ENCODE measurements at places on chromosomes 12 and 14.

- DNase-seq: no peak
Measured at GRCh38 chr12:41242603-41243002, 54.5 kb downstream of the PDZRN4 start.

GRCh38 chr14:51419685-51420084 lies 179.6 kb downstream of the TMX1 start:
- no peak for DNase-seq

DNA sequence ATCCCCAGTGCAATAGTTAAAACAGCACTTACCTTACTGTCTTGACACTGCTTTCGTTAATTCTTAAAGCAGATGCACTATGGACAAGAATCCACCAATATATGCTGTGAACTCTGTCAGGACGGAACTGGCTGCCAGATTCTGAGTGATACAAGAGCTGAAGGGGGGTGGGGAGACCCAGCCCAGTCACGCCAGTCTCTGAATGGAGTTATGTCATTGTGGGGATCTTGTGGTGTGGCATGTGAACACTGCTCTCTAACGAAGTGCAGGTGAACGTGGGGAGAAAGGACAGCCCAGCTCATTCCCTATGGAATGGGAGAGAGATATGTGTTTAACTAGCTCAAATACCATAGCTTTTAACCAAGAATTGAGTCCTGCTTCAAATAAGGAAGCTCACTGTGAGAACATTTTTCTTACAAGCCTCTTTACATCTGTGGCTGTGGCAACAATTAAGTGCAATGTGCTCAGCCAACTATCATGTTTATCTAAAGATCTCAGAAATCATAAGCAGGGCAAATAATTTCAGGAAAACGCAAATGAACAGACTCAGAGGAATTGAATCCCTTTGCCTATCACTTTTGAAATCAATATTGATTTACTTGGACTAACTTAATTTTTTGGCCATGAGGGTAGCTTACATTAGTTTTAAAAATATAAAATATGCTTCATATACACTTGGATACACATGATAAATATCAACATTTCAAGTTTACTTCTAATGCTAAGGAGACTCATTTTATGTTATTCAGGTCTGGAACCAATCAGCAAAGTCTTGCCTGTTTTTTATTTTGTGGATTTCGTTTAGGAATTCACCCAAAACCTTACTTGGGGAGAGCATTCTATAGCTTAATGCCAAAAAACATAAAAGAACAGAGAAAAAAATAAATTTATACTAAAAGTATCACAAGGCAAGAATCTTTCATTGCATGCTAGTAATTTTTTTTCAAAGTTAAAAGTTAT lies at the start of gene LUM:
Gene LUM (minus strand): TSS at position 129 of the 960 bp plus-strand sequence. CDS start 2,515 bp downstream, outside the sequence.
- peak; percentile 81 for DNase-seq

DNA sequence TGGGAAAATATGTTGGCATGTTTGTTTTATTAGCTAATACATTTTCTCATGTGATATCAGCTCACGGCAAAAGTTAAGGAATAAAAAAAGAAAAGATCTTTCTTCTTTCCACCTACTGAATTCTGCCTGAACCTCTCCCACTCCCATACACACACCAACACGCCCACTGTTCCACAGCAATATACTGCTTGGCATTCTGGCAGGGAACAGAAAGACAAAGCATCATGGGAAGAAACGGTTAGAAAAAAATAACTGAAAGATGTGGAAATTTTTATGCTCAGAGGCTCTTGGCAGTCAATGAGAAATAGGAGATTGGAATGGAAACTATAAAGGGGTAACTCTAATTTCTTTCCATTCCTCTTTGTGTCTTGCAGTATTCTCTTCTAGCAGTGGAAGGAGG lies 268.5 kb downstream of the FOXG1 start:
- no peak for DNase-seq

DNA sequence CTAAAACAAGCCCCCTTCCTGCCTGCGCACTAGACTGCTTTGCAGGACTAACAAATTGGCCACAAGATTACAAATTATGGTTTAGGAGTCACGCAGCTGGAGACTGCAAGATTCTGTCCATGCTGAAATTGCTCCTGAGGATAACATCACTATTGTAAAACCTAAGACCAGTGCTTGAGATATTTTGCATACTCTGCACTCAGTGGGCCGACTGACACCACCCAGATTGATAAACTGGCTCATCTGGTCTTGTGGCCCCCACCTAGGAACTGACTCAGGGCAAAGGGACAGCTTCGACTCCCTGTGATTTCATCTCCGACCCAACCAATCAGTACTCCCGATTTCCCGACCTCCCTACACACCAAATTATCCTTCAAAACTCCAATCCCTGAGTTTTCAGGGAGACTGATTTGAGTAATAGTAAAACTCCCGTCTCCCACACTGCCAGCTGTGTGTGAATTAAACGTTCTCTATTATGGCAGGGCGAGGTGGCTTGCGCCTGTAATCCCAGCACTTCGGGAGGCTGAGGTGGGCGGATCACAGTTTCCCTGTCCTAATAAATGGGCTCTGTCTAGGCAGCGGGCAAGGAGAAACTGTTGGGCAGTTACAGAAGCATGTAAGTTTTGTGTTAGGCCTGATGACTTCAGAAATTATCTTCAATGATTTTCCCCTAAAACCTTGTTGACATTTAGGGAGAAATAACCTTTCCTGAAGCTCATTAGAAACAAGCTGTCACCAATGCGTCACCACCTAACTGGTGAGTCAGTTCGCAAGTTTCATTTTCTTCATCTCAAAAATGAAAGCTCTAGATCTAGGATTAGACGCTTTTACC lies 5.3 kb upstream of the UBC start:
- DNase-seq: peak; percentile 76

DNA sequence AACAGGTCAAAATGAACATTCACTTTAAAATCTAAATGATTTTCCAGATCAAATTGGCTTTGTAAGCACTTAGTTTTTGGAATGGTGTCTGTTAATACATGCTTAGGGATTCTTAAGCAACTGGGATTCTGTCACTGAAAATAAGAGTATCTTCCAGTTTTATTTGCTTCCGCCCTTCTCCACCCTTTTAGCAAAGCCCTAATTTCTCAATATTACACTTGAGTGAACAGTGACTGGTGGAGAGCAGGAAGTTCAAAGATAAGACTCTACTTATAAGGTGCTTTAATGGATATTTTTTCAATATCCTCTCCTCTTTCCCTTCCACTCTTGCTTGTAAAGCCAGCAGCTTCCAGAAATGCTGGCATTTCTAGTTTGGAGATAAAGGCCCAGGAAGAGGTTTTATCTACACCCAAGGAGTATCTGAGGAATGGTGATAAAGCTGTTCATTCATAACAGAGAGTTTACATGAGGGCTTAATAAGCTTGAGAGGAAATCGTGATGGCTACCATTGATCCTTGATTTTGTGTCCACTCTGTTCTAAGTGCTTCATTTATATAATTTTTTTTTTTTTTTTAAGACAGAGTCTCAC lies 265.9 kb upstream of the PRICKLE1 start:
- DNase-seq: no peak

DNA sequence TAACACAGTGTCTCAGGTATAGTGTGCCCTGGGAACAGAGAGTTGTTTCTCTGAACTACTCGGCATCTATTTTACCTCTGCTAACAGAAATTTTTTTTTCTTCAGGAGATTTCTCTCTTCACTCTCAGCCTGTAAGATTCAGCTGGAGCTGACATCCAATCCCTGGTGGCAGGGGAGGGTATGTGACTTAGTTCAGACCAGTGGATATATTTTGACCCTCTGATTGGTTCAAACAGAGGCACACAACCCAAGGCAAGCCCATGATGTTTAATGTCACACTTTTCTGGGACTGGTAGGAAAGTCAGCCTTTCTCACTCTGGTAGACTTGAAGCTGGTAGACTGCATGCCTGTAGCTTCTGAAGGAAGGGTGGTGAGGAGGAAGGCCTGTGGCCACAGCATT lies 147.9 kb downstream of the HMGA2 start:
- no peak for DNase-seq

- peak; percentile 6 for DNase-seq
Measured at GRCh38 chr12:32756476-32757066, 874 bp upstream of the YARS2 start.

- DNase-seq: no peak
Measured at GRCh38 chr14:65840118-65840751, 427.7 kb downstream of the FUT8 start.

GRCh38 chr12:95642583-95642982 lies 91.3 kb upstream of the USP44 start:
- no peak for DNase-seq

GRCh38 chr12:49345051-49345824 lies 1.4 kb upstream of the DNAJC22 start:
- DNase-seq: no peak

GRCh38 chr12:69415471-69416275 lies 54.5 kb upstream of the FRS2 start:
- DNase-seq: peak; percentile 95

- peak; percentile 47 for DNase-seq
Measured at GRCh38 chr12:114401328-114402083, 4.4 kb downstream of the TBX5 start.

DNA sequence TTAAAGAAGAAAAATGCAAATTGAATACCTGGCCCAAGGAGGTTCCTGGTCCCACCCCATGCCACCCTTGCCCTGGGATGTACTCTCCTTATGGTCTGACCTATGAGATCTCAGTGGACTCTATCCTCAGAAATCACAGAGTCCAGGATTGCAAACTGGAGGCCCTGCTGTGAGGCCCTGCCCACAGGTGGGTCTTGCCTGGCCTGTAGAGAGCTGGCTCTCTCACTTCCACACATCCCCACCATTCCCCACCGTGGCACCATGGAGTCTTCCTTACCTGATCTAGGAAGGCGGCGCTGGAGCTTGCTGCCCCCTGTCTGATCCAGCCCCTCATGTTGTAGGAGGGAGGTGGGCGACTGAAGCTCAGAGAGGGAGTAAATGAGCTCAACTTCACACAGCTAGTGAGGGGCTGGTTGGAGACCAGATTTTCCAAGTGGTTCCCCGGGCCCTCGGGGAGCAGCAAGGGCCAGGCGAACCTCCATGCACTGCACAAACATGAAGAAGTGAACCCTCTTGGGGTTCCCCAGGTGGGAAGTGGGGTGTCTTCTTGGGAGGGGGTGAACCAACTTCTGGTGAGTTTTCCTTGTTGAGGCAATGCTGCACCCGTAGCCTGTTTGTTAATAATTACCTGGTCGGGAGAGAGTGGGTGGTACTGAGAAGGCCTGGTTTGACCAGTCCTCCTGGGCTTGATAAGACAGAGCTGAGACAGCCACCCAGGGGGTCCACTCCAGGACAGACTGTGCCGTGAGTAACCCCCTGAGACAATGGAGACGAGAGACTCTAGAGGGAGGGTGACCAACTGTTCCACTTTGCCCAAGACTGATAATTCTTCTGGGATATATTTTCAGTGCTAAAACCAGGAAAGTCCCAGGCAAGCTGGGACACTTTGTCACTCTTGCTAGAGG lies at the start of gene SERPINA4:
Gene SERPINA4 (plus strand): TSS at position 692 of the 905 bp plus-strand sequence. CDS start 2,041 bp downstream, outside the sequence.
- DNase-seq: no peak

DNA sequence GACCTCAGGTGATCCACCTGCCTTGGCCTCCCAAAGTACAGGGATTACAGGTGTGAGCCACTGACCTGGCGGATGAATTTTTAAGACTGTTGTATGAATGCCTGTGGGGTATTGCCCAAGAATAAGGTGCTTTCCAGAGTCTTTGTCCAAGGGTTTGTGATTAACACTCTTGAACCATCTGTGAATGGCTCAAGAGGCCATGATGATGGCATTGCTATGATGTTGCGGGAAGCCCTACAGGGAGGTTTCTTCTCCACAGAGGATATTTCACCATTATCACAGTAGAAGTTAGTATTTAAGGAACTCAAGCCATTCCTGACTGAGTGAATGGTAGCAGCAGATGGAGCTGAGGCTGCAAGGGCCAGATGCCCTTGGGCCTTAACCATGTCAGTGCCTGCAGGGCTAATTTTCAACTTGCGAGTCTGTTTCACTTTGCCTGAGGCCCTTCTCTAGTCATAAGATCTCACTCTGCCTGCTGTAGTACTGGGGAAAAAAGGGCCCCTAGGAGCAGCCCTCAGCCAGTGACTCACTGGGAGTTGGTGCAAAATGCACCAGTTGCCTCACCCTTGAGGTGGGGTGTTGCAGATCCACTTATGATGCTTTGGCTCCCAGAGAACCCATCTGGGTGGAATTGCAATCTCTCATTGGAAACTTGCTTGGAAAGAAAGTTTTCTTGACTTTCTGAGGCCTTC lies 108.6 kb upstream of the FLRT2 start:
- peak; percentile 83 for DNase-seq

DNA sequence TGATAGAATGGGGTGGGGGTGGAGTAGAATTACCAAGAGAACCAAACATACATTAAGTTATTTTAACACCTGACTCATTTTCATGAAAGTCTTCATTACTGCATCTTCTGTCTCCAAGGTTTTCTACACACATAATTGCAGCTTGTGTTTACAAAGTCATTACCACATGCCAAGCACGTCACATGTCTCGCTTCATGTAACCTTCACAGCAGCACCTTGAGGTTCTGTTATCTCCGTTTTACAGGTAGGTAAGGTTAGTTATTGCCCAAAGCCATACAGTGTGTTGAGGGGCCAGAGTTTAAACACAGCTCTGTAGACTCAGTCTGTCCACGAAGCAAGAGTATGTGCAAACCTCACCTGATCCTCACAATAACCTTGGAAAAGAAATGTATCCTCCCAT lies 64.3 kb upstream of the RBM19 start:
- DNase-seq: no peak

DNA sequence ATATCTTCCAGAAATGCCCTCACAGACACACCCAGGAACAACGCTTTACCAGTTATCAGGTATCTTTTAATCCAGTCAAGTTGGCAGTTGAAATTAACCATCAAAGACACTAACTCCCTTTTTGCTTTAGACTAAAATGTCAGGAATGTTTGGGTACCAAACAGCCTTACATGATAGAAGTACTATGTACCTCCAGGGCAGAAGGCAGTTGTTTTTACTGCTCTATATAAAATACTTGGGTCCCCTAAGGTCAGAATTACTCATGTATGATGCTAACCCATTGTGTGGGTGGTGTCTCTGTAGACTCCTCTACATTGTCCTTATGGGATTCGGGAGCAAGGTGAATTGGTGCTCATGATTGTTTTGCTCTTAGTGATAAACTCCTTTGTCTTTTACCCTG lies 492.5 kb upstream of the FLRT2 start:
- peak; percentile 12 for DNase-seq

DNA sequence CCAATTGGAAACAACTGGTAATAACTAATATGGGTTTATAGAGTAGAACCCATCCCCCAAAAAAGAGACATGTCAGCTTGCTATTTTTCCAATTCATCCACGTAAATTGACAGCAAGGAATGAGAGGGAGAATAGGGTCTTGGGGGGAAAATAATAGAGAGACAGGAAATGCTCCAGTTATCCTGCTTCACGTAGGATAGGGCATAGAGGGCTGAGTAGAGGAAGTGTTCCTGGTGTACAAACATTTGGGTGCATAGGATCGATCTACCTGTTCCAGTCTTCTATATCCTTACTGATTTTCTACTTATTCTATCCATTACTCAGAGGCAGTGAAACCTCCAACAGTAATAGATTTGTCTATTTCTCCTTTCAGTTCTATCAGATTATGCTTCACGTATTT lies 49.6 kb upstream of the COL2A1 start:
- no peak for DNase-seq

- DNase-seq: no peak
Measured at GRCh38 chr12:114693532-114693931, 9.6 kb upstream of the TBX3 start.

GRCh38 chr14:102911541-102911951 lies 10.9 kb upstream of the AMN start:
- no peak for DNase-seq

GRCh38 chr12:81699551-81699950 lies 59.6 kb downstream of the PPFIA2 start:
- DNase-seq: no peak

- DNase-seq: no peak
Measured at GRCh38 chr12:53096759-53097158, 708 bp upstream of the IGFBP6 start.

- no peak for DNase-seq
Measured at GRCh38 chr12:94769776-94770759, 119.7 kb upstream of the TMCC3 start.

- no peak for DNase-seq
Measured at GRCh38 chr12:104752016-104752415, 206.1 kb downstream of the SLC41A2 start.

All from fibroblast of mammary gland (primary cell).